ENCODE measurements at places on chromosomes 5 and 9.

DNA sequence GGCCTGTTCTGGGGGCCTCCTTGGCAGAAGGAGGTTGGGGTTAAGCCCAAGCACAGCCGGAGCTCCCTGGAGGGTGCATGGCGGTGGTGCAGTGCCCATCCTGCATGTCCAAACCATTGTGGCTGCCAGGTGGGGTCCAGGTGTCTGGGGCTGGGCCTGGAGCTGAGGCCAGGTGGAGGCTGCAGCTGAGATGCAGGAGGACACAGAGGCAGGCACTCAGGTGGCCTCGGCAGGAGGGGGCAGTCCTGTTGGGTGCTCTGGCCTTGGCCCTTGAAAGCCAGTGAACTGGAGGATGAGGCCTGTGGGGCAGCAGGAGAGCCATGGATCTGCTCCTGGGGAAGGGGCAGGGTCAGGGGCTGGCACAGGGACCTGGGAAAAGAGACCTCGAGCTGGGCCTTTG is 195.3 kb downstream of the OLFM1 start:
- DNase-seq = no peak

DNA sequence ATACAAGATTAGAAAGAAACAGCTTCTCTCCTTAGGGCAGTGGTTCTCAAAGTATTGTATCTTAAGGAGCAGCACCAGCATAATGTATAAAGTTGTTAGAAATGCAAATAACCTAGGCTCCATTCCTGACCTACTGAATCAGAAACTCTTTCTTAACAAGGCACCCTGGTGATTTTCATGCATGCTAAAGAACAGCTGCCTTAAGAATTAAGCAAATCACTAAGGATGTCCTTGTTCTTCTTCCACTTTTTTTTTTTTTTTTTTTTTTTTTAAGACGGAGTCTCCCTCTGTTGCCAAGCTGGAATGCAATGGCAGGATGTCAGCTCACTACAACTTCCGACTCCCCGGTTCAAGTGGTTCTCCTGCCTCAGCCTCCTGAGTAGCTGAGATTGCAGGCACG is 1095.2 kb upstream of the EDIL3 start:
- no peak for DNase-seq

DNA sequence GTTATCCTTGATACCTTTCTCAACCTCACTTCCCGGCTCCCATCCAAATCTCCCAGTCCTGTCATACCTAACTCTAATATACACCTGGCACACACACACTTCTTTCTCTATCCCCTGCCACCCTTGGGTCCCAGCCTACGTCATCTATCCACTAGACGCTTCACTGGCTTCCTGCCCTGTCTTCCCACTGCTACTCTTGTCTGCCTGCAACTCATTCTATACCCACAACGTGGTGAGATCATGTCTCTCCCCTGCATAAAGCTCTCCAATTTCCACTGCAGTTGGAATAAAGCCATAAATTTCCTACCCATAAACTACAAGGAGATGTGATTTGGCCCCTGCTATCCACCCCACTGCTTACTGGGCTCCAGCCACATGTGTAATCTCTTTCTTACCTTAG is 93.5 kb downstream of the JMY start:
- DNase-seq = no peak

- DNase-seq = peak; percentile 74
Measured at GRCh38 chr5:34998058-34998789, 49.5 kb downstream of the AGXT2 start.

GRCh38 chr5:113181409-113181808 is 204.8 kb downstream of the DCP2 start:
- DNase-seq = no peak

GRCh38 chr5:172694061-172694460 is 53.0 kb downstream of the NEURL1B start:
- DNase-seq = no peak

GRCh38 chr9:115712981-115713380 is 440.6 kb upstream of the PAPPA start:
- no peak for DNase-seq

DNA sequence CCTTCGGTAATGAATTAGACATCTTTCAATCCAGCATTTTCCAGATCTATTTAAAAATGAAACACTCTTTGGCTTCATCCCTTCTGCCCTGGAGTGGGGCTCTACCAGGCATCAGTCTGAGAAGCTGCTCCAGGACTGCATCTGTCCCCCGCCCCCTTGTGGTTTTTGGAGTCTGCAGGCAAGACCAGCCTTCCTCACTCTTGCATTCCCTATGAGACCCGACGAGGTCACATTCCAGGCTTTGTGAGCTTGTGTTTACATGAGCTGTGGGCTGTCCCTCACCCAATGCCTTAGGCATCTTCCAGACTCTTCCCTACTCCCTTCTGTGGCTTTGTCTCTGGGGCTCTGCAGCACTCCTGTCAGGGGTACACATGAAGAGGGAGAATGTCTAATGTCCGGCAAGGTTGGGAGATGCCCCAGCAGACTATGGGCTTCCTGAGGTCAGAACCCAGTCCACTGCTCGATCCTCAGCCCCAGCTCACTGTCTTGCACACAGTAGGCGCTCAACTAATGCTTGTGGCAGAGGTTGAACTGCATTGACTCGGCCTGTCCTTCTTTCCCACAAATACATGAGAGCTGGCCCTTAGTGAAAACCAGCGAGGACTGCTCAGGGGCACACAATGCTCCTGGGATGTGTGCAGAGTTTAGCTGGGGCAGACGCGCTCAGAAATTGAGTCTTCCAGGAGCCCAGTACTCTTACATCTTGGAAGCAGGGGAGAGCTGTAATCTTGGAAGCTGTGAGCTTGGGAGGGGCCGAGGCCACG is 11.7 kb upstream of the GADD45G start:
- DNase-seq = peak; percentile 38

GRCh38 chr9:124781967-124782660 is 5.2 kb downstream of the OLFML2A start:
- DNase-seq = no peak

- DNase-seq = peak; percentile 16
Measured at GRCh38 chr9:125977223-125977622, 230.1 kb downstream of the PBX3 start.

DNA sequence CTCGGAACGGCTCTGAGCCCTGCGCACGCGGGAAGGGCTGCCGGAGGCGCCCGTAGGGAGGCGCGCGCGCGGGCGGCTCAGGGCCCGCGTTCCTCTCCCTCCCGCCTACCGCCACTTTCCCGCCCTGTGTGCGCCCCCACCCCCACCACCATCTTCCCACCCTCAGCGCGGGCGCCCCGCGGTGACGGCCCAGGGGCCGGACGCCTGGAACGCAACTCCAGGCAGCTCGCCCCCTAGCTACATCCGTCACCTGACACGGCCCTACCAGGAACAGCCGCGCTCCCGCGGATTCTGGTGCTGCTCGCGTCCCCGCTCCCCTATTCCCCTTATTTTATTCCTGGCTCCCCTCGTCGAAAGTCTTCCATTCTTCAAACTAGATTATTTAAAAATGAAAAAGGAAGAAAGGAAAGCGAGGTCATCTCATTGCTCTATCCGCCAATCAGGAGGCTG is at the start of gene CDKN2B-AS1:
TSS of gene CDKN2B-AS1 (plus strand) at position 236 of the 450 bp plus-strand sequence.
- peak; percentile 78 for DNase-seq

- DNase-seq = no peak
Measured at GRCh38 chr5:162139190-162139589, 71.6 kb downstream of the GABRG2 start.

GRCh38 chr5:119207105-119207504 is 136.2 kb downstream of the DMXL1 start:
- DNase-seq = no peak

- DNase-seq = peak; percentile 83
Measured at GRCh38 chr5:172383191-172383802, 71.0 kb downstream of the SH3PXD2B start.

DNA sequence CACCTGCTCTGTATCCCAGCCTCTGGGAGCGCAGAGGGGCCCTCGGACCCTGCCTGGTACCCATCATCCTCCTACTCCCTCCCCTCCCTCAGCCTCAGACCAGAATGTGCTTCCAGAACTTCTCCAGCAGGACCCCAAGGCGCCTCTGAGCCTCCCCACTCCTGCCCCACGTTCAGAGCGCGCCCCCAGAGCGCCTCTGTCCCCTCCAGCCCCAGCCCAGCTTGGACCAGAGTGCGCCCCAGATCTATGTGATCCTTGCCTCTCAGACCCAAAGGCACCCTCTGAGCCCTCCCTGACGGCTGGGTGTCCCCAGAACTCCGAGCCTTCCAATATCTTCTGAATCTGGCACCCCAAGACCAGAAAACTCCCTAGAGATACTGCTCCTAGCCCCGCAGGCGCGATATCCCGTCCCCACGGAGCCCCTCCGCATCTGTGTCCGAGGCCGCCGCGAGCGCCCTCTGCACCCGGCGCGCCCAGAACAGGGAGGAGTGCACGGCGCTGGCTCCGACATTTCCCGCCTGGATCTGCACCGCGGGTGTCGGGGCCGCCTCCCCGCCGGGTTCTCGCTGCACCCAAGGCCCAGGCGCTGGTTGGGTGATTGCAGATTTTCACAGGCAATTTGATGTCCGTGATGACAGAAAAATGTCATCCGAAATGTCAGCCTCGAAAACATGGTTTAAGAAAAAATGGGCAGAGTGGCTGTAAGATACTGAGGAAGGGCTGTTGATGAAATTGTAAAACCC is 522 bp downstream of the BHMT start:
- no peak for DNase-seq

Data from iris pigment epithelial cell (primary cell).